ENCODE measurements at places on chromosomes 11 and 22.

- no peak for DNase-seq
These were observed 86.8 kb downstream of the BMAL1 start for GRCh38 chr11:13364388-13364787.

DNA sequence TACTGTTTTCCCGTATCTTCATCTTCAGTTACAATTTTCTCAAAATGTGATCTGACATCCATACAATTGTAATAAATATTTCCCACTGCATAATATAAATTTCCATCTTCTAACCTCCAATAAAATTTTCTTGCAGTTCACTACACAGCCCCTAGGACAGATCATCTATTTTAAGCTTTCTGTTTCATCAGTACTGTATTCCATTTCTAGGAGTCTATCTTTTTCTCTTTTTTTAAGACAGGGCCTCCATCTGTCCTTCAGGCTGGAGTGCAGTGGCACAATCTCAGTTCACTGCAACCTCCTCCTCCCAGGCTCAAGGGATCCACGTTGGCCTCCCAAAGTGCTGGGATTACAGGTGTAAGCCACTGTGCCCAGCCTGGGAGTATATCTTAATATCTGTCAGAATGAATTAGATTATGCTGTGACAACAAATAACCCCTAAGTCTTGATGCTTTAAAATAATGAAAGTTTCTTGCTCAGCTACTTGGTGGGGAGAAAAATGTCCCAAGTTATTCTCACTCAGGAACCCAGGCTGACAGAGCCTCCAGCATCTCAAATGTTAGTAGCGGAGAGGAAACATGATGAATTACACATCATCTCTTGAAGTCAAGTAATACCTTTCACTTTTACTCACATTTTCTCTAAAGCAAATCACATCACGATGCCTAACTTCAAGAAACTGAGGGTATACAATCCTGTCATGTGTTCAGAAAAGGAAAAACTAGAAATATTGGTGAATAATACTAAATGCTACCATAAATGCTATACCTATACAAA lies 92.2 kb downstream of the BUD13 start:
- no peak for DNase-seq

GRCh38 chr22:37167981-37168647 lies 18.4 kb upstream of the IL2RB start:
- no peak for DNase-seq

- DNase-seq, result no peak
These were observed 97.9 kb downstream of the WNT7B start for GRCh38 chr22:45878901-45879551.

DNA sequence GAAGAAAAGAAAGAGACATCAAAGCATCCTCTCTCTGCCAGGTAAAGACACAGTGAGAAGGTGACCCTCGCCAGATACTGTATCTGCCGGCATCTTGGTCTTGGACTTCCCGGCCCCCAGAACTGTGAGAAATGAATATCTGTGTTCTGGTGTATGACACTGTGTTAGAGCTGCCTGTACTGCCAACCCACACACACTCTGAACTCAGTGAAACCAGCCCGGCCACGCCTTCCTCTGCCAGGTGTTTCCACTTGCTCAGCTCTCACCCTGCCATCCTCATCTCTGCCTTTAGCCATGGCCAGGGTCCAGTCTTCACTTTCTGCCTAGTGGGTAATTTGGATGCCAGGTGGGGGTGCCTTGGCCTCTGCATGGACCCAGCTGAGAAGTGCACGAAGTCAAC lies 24.0 kb downstream of the CBX7 start:
- DNase-seq, result no peak

DNA sequence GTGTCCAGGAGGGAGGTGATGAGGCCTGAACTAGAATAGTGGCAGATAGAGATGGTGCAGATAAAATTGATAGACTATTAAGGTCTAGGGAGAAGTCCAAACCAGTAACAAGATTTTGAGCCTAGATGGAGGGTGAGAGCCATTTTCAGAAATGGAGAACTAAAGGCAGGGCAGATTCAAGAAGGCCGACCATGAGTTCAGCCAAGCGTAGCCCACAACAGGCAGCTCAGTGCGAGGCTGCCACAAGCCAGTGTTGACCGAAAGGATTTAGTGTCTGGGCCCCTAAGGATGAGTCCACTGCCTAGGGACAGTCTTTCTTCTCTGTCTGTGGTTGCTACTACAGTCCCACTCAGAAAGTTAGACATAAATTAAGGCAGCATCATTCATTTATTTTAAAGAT lies 51.7 kb downstream of the PPP2R1B start:
- DNase-seq, result no peak

GRCh38 chr22:41660416-41660815 lies 28.3 kb downstream of the SNU13 start:
- DNase-seq, result no peak

- no peak for DNase-seq
These were observed 10.5 kb upstream of the USP28 start for GRCh38 chr11:113885897-113886296.

DNA sequence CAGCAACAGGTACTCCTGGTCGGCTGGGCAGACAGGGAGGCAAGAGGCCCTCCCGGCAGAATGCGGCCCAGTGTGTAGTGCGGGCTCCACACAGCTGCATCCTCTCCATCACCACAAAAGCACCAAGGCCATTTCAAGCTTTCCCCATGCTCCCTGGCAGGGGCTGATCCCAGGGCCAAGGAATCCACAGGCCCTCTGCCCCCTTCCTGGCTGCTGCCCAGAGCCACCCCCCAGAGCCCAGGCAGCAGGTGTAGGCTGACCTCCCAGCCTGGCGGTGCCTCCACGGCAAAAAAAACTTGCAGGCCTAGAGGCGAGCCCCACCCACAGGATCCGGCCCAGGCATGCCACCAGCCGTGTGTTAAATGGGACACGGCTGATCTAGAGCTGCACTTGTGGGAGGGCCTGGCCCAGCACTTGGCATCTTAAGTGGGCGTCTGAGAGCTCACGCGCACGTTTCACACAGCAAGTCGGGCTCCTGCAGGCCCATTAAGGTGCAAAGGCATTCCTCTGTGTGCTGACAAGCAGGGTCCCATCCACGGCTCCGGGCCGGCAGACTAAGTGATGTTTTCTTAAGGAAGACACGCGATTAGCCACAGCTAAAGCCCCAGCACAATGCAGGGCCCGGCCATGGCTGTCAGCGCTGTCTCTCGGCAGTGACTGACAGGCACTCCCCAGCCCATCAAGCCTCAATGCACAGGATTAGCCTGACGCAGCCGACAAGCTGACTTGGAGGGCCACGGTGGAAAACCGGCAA lies 19.8 kb upstream of the GNB1L start:
- no peak for DNase-seq

- no peak for DNase-seq
These were observed 30.5 kb upstream of the BLID start for GRCh38 chr11:122146475-122146874.

DNA sequence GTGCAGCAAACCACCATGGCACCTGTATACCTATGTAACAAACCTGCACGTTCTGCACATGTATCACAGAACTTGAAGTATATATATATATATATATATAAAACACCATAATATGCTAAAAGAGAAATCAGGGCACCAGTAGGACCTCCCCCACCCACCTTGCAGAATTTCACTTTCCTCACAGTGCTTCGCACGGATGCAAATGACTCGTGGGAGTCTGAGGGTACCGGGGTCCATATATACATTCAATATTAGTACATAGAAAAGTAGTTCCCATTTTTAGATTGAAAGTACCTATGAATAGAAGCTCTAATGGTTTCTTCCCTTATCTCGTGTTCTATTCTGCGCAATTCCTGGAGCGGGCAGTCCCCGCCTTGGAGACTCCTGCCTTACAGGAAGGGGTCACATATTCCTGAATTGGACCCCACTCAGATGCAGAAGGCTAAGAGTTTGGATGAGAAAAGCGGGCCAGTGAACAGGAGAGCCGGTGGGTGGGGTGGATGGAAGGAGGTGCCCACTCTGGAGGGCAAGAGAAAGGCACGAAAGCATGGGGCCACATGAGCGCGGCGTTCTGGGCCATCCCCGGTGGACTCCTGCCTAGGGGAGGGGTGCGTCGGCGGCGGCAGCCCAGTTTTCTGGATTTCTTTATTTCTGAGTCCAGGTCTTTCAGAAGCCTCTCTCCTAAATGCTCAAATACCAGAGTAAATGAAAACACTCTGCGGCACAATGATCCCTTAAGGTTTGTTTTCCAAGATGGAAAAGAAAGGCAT lies 136.3 kb downstream of the ETS1 start:
- DNase-seq, result no peak

DNA sequence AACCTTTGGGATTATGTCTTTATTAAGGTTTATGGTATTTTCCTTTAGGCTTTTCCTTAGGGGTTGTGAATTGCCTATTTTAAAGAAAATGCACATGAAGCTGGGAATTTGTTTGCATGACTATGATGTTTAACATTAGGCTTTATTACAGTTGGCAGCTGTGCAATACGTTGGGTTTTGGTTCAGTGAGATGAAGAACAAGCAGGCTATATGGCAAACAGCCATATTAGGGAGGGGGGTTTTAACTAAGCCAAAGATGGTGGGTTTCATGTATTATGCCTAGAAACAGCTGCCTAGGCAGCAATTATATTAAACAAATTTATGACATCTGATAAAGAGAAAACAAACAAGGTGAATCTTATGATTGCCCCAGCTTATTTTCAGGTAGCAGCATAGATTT lies 880.8 kb downstream of the FAM181B start:
- no peak for DNase-seq

DNA sequence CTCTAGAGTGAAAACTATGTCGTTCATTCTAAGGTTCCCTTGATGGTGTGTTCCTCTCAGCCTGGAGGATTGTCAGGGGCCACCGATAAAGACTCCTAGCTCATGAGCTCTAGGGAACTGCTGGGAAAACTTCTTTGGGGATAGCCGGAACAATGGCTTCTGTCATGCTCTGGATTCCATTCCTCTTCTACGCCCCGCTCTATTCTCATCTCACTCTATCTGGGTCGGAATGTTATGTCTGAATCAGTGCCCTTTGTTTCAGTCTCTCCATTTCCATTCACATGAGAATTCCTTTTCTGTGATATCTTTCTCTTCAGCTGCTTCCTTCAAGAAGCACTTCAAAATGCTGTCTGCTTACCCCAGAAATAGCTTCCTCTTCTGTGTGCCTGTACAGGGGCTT lies 16.9 kb upstream of the SLCO2B1 start:
- no peak for DNase-seq

DNA sequence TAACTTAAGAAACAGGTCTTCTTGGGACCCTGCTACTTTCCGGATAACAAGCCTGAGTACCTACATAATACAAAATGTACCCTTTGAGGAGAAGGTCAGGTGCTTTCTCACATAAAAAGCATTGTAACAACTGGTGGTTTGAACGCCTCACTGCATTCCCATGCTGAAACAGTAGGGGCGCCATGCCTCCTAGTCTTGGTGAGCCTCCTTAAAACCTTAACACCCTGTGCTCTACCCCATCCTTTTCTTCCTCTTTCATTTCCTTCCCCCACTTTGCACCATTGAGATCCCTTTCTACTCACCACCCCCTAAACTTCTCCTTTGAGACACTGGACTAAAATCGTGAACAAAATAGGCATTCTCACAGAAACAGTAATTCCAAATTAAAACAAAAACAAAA lies 729.3 kb downstream of the NTM start:
- DNase-seq, result no peak

DNA sequence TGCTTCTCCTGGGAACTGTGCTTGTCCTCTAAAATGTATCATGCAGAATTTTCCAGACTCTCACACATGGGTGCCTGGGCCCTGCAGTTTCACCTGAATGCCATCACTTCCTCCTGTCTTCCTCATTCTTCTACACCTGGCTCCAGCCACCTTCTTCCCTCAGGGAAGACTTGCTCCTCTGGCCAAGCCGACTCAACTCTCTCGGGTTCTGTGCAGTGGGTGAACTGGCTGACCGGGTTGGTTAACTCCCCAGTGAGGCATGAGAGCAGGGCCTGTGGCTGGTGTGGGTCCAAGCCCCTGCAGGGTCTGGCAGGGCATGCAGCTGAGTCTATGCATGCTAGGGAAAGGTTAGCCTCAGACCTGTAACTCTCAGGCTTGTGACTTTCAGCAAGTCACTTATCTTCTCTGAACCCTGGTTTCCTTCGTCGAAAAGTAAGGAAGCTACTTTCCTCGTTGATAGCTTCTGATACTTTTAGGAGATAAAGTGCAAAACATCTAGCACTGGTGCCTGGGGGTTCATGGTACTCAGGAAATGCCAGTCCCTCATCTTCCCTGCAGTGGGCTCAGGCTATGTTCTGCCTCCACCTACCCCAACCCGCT lies 11.9 kb downstream of the CD82 start:
- no peak for DNase-seq

DNA sequence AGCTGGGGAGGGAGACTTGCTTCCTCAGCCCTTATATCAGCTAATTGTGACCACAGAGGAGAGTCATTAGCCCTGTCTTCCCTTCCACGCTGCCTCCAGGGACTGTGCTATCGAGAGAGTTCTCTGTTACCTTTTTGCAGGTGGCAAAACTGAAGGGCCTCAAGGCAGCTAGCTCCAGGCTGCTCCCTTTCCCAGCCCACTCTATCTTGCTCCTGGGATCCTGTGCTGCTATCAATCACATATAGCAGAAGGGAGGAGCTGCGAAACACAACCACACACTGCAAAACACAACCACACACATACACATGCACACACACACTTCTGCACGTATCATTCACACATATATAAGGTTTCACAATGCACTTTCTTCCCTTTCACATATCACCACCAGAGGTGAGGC lies 205.3 kb upstream of the MTNR1B start:
- DNase-seq, result no peak

DNA sequence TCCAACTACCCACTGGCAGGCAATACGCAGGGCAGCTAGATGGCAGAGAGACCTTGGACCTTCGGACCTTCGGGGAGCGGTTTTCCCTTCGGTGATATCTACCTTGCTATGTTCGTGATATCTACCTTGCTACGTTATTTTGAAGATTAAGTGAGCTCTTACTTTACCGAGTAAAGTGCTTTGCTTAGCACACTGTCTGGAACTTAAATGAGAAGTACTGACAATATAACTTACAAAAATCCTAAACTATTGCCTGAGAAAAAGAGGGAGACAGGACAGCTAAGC lies 1.0 kb upstream of the PRDM10 start:
- no peak for DNase-seq

- DNase-seq, result no peak
These were observed 20.0 kb upstream of the RAB39A start for GRCh38 chr11:107908211-107908610.

DNA sequence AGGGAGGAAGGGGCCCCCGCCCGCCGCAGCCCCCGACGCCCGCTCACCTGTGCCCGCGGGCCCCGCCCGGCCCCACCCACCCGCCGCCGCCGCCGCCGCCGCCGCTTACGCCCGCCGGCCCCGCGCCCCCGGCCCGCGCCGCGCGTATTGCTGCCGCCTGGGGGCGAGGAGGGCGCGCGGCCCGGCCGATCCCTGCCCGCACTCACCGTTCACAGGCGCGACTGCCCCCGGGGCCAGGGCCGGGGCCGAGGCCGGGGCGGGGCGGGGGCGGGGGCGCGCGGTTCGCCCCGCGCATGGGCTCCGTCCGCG lies 212 bp downstream of the HRAS start:
- no peak for DNase-seq

- DNase-seq, result no peak
These were observed 3.0 kb downstream of the MOGAT2 start for GRCh38 chr11:75720639-75721038.

DNA sequence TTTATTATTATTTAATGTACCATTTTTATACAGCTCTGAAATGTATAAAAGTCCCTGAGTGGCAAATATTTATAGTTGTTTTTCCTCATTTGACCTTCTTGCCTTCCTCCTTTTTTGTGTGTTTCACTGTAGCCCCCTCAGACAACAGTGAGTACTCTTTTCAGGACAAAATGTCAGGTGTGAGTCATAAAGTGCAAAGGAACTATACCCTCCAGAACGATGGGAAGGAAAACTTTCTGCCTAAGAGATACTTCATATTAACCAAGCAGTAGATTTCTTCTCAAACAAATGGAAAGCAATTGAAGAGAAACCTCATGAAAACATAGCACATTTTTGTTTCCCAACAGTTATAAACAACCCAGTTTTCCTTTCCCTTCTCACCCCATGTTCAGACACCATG lies 16.1 kb upstream of the MS4A7 start:
- DNase-seq, result no peak

All from stimulated activated CD8-positive, alpha-beta memory T cell treated with anti-CD3 and anti-CD28 coated beads, Interleukin-7, amount 100 ng/mL, for 4 hours (primary cell).